ENCODE measurements at places on chromosomes 3 and 15. TPM values are rescaled to one million over a fixed set of nuclear protein-coding genes. Genes with fewer than 3 reads are reported as not detected.

DNA sequence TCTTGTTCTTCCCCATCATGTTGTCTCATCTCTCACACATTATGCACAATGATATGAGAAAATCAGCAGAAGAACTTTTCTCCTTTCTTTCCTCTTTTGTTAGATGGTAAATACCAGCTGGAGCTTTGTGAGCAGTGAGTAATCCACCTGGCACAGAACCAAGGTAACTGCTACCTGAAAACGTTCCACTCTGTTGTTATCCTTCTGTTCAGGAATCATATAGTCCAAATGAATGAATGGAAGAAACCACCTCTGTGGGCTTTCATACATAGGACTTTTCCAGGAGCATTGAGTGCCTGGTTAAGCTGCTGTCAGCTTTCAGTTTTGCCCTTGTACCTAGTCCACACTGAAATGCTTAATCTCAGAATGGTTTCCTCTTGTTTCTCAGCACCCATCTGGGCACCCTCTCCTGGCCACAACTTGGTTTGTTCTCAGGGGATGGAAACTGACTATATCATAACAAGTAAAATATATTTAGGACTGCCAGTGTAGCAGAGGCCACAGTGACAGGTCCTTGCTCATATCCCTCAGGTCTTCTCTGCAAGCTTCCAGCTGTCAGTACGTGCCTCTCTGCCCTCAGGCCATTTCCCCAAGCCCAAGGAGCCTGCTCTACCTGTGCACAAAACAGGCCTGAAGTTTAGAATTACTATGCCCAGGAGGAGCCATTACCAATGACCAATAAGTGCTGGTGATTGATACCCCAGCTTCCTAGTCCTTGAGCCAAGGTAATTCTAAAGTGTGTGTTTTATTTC lies 23.5 kb upstream of the SLC4A7 start:
- DNase-seq, result no peak
- peaks cover 3% of the 10 kb centered on the region for H3K4me1 ChIP-seq
- no peak overlapping the region for H3K4me3 ChIP-seq

GRCh38 chr3:57060089-57060821 lies at the start of gene SPATA12:
Gene SPATA12 (plus strand): TSS chr3:57060664. CDS start chr3:57073695, 13,031 bp downstream.
- DNase-seq, result peak; percentile 92
- peaks cover 52% of the 10 kb centered on the region for H3K4me1 ChIP-seq
- H3K4me3 ChIP-seq, result no peak within 1 kb of the TSS
- H3K36me3 ChIP-seq, result no peaks in the 10 kb centered on the region

DNA sequence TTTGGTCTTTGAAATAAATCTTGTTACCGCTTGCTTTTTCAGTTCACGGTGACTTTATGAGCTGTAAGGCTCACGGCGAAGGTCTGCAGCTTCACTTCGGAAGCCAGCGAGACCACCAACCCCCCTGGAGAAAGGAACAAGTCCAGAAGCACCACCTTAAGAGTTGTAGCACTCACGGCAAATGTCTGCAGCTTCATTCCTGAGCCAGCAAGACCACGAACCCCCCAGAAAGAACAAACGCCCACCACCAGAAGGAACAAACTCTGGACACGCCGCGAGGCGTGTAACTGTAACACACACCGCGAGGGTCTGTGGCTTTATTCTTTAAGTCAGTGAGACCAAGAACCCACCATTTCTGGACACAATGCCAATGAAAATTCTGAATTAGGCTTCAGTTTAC lies 28.8 kb downstream of the GOLGA6A start:
- peak overlapping the region; percentile 35 for H3K27ac ChIP-seq
- DNase-seq, result no peak
- H3K4me1 ChIP-seq, result peaks cover 46% of the 10 kb centered on the region
- no peaks in the 10 kb centered on the region for H3K36me3 ChIP-seq

GRCh38 chr3:39671116-39671515 lies 138.3 kb upstream of the MYRIP start:
- no peaks in the 10 kb centered on the region for H3K36me3 ChIP-seq
- H3K4me1 ChIP-seq, result no peaks in the 10 kb centered on the region
- no peak for DNase-seq
- H3K4me3 ChIP-seq, result no peak overlapping the region
- H3K27me3 ChIP-seq, result no peaks in the 10 kb centered on the region

GRCh38 chr3:46716461-46717441 lies 918 bp downstream of the PRSS50 start:
- H3K36me3 ChIP-seq, result no peaks in the 10 kb centered on the region
- no peak overlapping the region for H3K4me3 ChIP-seq
- peaks cover 4% of the 10 kb centered on the region for H3K27me3 ChIP-seq
- H3K27ac ChIP-seq, result no peak overlapping the region
- no peaks in the 10 kb centered on the region for H3K4me1 ChIP-seq
- DNase-seq, result peak; percentile 30

- no peak overlapping the region for H3K4me3 ChIP-seq
- no peaks in the 10 kb centered on the region for H3K27me3 ChIP-seq
- no peaks in the 10 kb centered on the region for H3K4me1 ChIP-seq
Measured at GRCh38 chr15:35595656-35596055, 49.7 kb upstream of the DPH6 start.

DNA sequence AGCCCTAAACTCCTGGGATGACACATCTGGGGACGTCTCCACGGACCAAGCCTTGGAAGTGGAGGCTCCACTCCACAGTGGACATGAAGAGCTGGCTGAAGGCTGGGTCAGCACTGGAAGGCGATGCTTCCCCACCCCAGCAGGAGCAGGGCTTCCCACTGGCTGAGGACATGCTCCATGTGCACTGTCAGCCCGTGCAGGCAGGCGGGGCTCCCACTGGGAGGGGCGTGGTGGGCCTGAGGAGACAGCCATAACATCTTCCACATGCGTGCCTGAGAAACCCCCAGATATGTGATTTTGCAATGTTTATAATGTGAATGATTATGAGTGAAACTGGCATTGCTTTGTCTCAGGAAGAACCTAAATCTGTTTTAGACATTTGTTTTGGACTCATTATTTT lies 231.3 kb downstream of the KLF13 start:
- no peak for DNase-seq
- H3K27ac ChIP-seq, result no peak overlapping the region
- no peak overlapping the region for H3K4me3 ChIP-seq
- no peaks in the 10 kb centered on the region for H3K27me3 ChIP-seq

DNA sequence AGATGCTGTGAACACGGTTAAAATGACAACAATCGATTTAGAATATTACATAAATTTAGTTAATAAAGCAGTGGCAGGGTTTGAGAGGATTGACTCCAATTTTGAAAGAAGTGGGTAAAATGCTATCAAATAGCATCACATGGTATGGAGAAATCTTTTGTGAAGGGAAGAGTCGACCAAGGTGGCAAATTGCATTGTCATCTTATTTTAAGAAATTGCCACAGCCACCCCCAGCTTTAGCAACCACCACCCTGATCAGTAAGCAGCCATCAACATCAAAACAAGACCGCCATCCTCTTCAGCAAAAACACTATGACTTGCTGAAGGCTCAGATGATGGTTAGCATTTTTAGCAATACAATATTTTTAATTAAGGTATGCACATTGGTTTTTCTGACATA lies 5.7 kb upstream of the CCR5 start:
- H3K27ac ChIP-seq, result no peak overlapping the region
- no peak overlapping the region for H3K4me3 ChIP-seq
- no peaks in the 10 kb centered on the region for H3K27me3 ChIP-seq
- H3K36me3 ChIP-seq, result no peaks in the 10 kb centered on the region

- no peak overlapping the region for H3K27ac ChIP-seq
- no peaks in the 10 kb centered on the region for H3K36me3 ChIP-seq
- no peaks in the 10 kb centered on the region for H3K27me3 ChIP-seq
- no peak overlapping the region for H3K4me3 ChIP-seq
- H3K4me1 ChIP-seq, result no peaks in the 10 kb centered on the region
Measured at GRCh38 chr3:141764986-141765385, 1.8 kb downstream of the GRK7 start.

DNA sequence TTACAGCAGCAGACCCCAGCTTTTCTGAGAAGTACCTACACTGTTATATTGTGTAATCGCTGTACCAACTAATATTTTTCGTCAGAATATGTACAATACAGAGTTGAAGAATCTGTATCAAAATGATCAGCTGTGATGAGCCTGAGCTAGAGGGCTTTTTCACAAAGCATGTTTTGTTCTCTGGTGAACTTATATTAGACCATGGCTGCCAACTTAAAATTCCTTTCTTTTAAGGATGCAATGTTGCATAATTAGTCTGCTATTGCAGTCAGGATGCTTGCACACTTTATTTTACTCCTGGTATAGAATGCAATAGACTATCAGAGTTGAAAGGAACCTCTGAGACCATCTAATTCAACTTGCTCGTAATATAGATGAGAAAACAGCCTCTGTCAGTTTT lies 127.8 kb downstream of the RBMS3 start:
- H3K27ac ChIP-seq, result no peak overlapping the region
- H3K4me1 ChIP-seq, result peaks cover 53% of the 10 kb centered on the region
- no peak overlapping the region for H3K4me3 ChIP-seq
- no peak for DNase-seq

The GMNC gene
- total RNA-seq, result not detected

The NLGN1 gene
- 30.0 TPM for total RNA-seq

The SCAMP5 gene
- total RNA-seq, result 1.3 TPM

The ADAM10 gene
- total RNA-seq, result 44.9 TPM
